Ovary (tissue), 10 donors: ENCODE measurements at places on chromosomes 12 and 14.

DNA sequence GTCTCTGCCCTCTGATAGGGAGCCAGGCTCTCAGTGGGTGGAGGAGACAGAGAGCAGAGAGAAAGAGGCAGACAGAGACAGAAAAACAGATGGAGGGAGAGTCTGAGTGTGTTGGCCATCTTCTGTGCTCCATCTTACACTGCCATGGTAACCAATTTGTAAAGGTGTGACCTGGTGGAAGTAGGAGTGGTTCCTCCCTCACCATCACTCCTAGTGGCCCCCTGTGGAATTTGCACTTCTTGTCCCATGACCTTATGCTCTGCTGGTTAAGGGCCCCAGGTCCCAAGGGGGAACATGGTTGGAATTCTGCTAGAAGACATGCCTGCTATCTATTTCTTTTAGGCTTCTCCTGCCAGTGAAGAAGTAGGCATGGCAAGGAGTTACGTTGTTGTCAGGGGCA is 376.7 kb upstream of the CCDC196 start:
- no peak for DNase-seq

- DNase-seq, result peak; percentile 61
Observed at GRCh38 chr12:57603815-57604453, 690 bp upstream of the DTX3 start.

GRCh38 chr12:57777367-57777766 is 5.0 kb downstream of the EEF1AKMT3 start:
- DNase-seq, result no peak

- no peak for DNase-seq
Observed at GRCh38 chr14:20564501-20564997, 3.7 kb upstream of the RNASE9 start.

DNA sequence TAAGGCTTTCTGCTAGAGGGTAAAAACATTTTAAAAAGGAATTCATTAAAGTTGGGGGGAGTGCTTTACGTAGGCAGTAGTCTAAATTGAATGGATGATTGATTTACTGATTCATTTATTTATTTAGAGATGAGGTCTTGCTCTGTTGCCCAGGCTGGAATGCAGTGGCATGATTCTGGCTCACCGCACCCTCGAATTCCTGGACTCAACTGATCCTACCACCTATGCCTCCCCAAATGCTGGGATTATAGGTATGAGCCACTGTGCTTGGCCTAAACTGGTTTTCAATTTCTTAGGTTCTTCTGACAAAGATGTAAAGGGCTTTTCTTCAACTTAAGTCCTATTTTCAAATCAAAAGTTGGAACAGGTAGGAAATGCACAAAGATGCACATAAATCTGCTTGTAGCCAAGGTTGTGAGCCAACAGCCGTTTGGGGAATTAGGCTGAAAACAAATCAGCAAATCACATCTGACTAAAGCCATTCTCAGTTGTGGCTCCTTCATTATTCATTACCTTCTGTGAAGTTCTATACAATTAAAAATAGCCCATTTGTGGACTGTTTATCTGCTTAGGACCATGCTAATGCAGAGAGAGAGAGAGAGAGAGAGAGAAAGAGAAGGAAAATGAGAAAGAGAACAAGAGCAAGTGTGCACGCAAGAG is 218.0 kb downstream of the PPM1H start:
- no peak for DNase-seq

GRCh38 chr14:99512571-99513182 is 31.5 kb downstream of the CCNK start:
- DNase-seq, result no peak

DNA sequence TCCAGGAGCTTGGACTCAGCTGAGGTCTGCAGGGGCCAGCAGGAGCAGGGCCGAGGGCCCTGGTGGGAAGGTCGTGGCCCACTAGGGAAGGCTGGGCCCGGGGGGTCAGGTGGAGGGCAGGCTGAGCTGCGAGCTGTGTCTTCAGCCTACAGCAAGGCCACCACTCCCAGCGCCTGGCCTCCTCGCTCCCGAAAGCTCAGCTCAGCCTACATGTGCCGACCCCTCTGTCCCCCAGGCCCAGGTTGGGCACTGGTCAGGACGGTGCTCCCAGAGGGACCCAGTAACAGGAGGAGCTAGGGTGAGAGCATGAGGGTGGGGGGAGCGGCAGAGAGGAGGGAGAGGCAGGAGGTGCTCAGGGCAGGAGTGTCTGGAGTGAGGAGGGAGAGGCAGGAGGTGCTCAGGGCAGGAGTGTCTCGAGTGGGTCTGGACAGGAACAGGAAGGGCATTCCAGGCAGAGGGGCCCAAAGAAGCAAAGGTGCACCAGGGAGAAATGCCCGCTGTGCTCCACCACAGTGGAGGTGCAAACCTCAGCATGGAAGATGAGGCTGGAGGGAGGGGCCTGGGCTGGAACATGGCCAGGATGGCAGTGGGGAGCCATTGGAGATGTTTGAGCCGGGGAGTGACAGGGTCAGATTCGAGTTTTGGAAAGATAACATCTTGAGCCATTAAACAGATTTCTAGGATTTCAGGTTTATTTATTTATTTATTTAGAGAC is 29.1 kb upstream of the GPR132 start:
- no peak for DNase-seq

GRCh38 chr12:54723379-54724256 is 75.5 kb upstream of the DCD start:
- DNase-seq, result no peak

- DNase-seq, result no peak
Observed at GRCh38 chr12:27615331-27615891, 80.8 kb upstream of the REP15 start.

DNA sequence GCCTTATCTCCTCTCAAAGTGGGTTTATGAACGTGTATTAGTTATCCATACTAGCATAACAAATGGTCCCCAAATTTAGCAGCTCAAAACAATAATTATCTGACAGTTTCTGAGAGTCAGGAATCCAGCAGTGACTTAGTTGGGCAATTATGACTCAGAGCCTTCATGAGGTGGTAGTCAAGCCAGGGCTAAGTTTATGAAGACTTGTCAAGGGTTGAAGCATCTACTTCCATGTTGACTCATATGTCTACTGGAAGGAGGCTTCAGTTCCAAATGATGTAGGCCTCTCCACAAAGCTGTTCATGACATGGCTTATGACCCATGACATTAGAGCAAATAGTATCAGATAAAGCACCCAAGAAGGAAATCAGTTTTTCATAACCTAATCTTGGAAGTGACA is 73.2 kb downstream of the IPO8 start:
- no peak for DNase-seq

DNA sequence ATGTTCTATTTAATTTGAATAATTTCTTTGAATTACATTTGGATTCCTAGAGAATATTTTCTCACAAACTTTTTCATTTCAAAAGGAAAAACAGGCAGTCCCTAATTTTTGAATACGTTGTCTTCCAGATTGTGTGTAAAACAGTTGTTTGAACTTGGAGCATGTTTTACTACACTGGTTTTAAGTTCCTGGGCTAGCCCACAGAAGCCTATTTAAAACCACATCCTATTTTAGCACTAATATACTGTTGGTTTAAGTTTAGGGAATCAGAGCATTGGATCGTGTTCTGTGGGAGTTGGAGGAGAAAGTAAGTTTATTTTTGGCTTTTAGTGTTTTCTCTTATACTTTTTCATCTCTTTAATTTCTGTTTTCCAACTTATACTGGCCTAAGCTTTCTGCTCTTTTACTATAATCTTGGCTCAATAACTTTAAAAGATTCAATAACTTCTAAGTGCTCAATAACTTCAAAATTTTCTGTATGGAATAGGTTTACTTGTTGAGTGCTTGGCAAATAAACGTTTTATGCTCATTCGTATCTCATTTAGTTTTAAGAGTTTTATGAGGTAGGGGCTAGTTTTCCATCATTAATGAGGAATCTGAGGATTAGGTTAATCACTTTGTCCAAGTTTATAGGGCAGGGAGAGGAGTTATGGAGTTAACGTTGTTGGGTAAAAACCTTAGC is 14.9 kb downstream of the LEMD3 start:
- no peak for DNase-seq

- DNase-seq, result no peak
Observed at GRCh38 chr12:80189241-80189640, 89.9 kb downstream of the OTOGL start.

DNA sequence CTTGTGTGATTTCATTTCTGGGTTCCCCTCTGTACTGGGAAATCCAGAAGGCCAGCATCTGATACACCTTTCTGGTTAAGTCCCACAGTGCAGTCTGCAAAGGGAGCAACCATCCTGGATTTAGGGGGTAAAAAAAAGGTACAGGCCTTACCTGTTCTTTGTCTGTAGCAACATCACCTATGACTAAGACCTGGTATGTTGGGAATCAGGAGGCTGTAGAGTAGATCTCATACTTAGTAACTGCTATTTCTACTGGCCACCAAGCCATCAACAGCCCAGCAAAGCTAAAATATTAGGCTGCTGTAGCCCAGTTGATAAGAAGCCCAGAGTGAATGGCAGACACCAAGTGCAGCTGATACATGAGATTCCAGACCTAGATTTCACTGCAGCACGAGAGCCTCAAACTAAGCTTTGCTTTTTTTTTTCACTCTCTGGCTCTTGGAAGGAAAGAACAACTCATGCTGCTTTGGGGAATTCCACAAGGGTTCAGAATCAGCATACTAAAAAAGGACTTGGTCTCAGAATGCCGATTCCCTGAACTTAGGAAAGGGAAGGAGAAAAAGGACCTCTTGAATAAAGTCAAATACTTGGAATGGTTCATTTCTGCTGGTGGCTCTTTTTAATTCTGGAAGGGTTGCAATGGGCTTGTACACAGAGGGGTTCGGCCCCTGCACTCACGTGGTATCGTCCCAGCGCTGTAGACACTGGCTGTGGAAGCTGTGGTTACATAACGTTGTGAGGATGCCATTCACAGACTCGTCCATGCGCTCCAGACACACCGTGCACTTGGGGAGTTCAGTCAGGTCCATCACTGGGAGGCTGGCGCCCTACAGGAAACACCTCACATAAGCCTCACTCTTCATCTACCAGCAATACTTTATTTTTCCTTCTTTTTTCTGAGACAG is 20.5 kb downstream of the BRAP start:
- DNase-seq, result no peak

- DNase-seq, result no peak
Observed at GRCh38 chr12:107545737-107546353, 139.8 kb upstream of the PWP1 start.

DNA sequence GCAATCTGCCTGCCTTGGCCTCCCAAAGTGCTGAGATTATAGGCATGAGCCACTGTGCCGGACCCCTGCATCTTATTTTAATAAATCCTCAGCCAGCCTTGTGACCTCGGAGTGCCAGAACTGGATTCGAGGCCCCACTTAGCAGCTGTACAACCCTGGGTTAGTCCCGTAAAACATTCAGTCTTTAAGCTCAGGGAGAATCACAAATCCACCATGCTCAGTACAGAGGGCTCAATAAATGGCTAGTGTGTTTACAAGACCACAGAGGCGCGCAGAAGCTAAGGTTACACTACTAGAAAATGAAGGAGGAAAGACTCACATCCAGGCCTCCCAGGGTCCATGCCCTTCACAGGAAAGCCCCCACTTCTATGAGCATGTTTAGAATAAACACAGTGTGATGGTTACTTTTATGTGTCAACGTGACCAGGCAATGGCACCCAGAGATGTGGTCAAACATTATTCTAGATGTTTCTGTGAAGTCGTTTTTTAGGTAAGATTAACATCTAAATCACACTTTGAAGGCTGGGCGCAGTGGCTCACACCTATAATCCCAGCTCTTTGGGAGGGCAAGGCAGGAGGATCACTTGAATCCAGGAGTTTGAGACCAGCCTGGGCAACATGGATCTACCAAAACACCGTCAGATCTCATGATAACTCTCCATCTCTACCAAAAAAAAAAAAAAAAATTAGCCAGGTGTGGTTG is 55.3 kb downstream of the CLMN start:
- no peak for DNase-seq

DNA sequence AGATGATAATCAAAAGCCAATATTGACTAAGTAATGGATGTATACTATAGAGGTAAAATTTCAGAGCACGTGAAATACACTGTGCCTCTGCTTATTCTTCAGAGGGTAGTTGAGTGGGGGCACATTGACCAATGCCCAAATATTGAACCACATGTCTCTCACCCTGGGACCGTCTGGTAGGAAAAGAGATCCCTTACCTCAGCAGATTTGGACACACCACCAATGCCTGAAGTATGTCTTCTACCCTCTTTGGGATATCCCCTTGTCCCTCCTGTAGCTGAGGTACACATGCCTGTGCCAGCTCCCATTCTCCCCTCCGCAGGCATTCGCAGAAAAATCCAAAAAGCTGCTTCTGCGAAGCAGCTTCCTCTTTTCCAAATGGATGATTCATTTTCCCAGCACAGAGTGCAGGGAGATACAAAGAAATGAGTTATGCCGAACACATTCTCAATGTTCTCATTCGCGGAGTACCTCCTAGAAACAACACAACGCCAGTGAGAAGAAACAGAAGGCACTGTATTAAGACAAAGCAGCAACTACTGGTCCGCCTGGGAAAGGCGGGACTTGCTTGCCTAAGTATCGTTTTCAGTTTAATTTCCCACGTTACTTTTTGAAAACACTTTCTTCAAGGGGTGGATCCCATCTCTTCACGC is 691 bp downstream of the ZFYVE26 start:
- no peak for DNase-seq

- DNase-seq, result no peak
Observed at GRCh38 chr12:131674373-131674772, 36.5 kb upstream of the SFSWAP start.

DNA sequence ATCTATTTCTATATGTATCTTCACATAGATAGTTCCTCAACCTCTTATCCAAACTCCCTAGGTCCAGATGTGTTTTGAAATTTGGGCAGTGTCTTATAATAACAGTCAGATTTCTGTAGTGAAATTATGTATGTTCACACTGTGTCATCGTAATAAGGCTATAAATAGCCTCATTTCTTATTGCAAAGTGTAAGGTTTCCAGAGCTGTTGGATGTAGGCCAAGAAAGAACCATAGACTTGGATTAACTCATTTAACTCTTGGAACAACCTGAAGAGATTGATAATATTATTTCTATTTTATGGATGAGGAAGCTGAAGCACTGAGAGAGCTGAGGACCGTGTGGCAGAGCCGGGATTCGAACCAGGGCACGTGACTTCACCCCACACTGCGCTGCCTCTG is 49.0 kb upstream of the PIWIL1 start:
- DNase-seq, result no peak

GRCh38 chr14:103593577-103593976 is 30.8 kb downstream of the COA8 start:
- no peak for DNase-seq

GRCh38 chr12:105113094-105113493 is 5.6 kb downstream of the WASHC4 start:
- DNase-seq, result no peak

- DNase-seq, result no peak
Observed at GRCh38 chr14:94483071-94483451, 7.1 kb upstream of the SERPINA9 start.

DNA sequence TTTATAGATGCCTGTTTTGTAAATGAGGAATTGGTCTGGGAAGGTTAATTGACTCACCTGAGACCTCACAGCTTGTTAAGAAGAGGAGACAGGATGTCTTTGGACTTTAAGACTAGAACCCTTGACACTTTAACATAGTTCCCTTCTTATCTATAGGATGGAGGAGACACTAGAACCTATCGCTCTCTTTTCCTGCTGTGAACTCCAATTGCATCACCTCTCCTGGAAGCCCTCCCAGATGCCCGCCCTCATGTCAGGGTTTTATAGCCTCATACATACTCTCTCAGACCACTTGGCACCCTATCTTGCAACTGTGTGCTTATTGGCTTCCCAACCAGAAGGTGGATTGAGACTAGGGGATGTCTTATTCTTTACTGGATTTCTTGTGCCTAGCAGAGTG is 2.5 kb upstream of the CTDSP2 start:
- DNase-seq, result no peak
